ENCODE measurements at places on chromosomes 12 and 14.

DNA sequence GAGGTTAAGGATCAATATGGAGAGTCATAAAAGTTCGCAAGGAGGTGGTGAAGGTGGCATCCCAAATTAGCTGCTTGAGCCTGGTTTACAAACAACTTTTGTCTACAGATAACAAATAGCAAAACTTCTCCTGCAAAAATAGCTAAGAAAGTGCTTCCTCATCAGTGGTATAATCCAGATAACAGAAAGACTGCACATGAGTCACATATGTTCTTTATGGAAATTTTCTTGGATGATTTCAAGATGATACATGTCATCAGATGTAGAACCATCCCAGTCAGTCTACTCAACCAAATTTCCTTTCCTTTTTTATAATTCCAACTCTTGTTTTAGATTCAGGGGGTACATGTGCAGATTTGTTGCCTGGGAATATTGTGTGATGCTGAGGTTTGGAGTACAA is 133.0 kb downstream of the BTG1 start:
- DNase-seq = no peak

- no peak for DNase-seq
Measured at GRCh38 chr14:94120667-94121340, 8.6 kb downstream of the IFI27L2 start.

- DNase-seq = no peak
Measured at GRCh38 chr12:69666798-69667197, 32.3 kb downstream of the BEST3 start.

DNA sequence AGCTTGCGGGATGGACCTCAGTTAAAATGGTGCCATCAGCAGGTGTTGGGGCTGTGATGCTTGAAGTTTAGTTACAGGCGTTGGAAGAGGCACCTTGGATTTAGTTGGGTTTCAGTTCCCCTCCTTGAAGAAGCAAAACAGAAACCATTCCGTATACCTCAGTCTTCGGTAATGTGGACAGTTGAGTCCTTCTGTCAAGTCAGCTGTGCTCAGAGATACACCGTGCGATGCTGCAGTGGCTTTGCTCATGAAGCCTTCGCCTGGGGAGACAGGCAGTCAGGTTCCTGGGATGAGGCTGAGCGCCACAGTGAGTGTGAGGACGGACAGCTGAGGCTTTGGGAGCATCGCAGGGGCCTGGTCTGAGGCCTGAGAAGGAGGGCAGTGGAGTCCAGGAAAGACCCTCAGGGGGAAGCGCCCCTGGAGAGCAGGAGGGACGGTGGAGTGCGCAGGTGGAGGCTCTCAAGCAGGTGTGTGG is 7.4 kb downstream of the RAN start:
- DNase-seq = no peak

DNA sequence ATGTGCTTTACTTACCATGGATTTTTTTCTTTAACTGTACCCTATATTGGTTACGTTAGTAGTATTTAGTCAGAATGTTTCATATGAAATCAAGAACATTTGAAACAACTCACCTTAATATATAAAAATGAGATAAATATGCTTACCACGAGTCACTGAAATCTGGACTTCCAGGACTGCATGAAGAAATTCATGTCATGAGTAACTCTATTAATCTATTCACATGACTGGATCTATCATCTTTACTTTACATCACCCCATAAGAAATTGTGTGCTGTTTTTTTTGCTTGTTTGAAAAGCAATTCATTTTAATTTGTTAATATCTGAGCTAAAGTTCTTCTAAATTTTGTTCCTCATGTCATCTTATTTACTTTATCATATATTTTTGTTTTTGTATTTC is 5.2 kb downstream of the EPYC start:
- no peak for DNase-seq

DNA sequence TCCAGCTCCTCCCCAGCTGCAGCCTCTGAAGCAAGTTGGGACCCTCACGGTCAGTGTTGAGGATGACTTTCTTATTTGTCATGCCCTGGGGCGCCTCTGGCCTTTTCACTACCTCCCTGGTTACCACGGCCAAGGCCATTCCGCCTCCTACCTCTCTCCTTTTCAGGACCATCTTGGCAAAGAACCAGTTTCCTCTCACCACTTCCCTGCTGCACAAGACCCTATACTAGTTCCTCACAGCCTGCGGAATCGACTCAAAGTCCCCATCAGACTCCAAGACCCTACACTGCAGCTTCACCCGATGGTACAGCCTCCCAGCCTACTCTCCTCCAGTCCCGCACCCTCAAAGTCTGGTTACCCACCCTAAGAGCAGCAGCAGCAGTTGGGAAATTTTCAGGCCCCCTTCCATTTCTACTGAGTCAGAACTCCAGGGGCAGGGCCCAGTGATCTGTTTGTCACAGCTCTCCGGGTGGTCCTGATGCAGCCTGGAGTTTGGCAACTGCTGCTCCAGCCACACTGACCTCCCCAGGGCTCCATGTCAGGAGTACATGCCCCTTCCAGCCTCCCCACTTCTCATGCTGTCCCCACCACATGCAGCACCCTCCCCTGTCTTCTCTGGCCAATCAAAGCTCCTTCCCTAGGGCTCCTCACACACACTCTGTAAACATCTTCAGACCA is 5.4 kb downstream of the VWF start:
- DNase-seq = no peak

- no peak for DNase-seq
Measured at GRCh38 chr14:74221741-74222140, 17.5 kb upstream of the VSX2 start.

DNA sequence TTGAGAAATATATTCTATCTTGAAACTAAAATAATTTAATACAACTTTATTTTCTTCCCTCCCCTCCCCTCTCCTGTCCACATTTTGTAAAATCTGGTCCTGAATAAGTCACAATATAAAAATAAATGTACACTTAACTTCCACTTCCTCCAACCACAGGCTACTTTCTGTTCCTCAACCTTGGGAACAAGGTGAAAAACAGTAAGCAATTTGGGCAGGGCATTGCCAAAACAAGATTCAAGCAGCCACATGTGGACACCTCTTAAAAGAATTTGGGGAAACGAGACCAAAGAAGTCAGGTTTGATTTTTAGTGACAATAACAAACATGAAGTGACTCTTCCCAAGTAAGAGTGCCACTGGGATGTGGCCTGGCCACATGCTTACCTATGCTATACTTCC is 115.7 kb downstream of the PTPRQ start:
- DNase-seq = no peak

DNA sequence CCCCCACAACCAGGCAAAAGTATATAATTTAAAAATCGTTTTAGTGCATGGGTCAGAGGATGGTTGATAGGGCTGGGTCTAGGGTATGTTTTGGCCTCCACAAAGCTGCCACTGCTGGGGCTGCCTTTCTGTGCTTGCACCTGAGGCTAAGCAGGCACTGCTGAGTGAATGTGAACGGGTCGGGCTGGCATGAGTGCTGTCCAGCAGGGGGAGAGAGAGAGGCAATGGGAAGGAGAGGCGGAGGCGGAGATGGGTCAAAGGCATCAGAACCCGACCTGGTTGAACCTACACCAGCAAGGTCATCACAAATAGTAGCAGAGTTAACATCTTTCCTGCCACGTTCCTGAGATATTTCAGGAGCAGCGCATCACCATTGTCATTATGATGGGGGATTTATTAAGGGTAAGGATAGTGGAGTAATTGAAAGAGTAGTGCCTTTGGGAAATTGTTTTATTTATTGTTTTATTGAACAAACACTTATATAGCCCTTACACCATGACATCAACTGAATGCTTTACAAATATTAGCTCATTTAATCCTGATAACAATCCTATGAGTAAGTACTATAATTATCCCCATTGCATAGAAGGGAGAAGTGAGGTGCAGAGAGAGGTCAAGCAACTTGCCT is 5.8 kb upstream of the NRXN3 start:
- no peak for DNase-seq

- DNase-seq = no peak
Measured at GRCh38 chr14:98960617-98961013, 311.4 kb downstream of the BCL11B start.

GRCh38 chr12:125329239-125330102 is 264.2 kb downstream of the AACS start:
- DNase-seq = no peak

DNA sequence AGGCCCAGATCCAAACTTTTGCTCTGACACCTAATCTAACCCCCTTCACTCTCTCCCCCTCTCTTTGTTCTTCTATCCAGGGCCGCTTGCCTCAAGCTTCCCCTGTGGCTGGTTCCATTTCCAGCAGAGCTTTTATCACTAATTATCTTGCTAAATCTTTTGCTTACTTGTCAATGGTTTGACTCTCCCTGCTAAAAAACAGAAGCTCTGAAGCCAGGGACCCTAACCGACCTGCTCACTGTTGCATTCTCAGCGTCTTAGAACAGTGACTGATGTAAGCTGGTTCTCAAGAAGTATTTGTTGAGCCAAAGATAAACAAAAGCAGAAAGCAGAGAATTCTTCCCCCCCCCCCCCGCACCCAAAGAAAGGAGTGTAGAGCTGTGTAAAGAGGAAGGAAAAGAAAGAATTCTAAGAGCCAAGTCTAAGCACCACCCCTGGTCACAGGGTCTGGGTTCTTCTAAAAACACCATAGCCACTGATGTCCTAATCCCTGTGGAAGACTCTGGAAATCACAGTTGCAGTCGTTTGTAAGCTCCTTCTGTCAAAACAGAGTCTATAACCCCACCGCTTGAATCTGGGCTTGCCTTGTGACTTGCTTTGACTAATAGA is 385.8 kb downstream of the MED13L start:
- DNase-seq = no peak

- DNase-seq = no peak
Measured at GRCh38 chr14:71497645-71498086, 434.6 kb upstream of the RGS6 start.

GRCh38 chr12:29743801-29744200 is 39.9 kb downstream of the TMTC1 start:
- DNase-seq = no peak

GRCh38 chr14:39488600-39488999 is 56.4 kb upstream of the FBXO33 start:
- DNase-seq = no peak

- DNase-seq = peak; percentile 37
Measured at GRCh38 chr12:109110988-109111495, 5.3 kb upstream of the ACACB start.

DNA sequence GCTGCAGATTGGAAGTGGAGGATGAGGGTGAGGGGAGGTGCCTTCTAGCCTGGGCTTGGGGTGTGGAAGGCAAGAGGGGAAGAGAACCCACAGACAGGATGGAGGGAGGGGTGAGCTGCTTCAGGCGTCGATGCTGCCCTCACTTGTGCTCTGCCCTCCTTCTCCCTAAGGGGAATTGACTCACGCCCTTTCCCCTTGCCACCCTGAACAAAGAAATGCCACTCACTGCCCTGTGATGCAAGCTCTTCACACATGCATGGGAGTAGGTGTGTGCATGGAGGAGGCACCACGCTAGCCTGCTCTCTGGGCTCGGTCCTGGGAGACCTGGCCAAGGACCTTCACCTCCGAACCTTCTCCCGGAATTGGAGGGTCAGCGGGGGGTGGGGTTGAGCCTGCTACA is 35.7 kb upstream of the PRMT8 start:
- DNase-seq = no peak

GRCh38 chr14:100341301-100342031 is 18.3 kb downstream of the SLC25A47 start:
- DNase-seq = peak; percentile 13

GRCh38 chr14:104928391-104929133 is 3.9 kb downstream of the PLD4 start:
- DNase-seq = no peak

Data from CD4-positive, alpha-beta T cell treated with Interleukin-15 for 4 hours (primary cell).